ENCODE measurements at places on chromosomes 13 and 19.

DNA sequence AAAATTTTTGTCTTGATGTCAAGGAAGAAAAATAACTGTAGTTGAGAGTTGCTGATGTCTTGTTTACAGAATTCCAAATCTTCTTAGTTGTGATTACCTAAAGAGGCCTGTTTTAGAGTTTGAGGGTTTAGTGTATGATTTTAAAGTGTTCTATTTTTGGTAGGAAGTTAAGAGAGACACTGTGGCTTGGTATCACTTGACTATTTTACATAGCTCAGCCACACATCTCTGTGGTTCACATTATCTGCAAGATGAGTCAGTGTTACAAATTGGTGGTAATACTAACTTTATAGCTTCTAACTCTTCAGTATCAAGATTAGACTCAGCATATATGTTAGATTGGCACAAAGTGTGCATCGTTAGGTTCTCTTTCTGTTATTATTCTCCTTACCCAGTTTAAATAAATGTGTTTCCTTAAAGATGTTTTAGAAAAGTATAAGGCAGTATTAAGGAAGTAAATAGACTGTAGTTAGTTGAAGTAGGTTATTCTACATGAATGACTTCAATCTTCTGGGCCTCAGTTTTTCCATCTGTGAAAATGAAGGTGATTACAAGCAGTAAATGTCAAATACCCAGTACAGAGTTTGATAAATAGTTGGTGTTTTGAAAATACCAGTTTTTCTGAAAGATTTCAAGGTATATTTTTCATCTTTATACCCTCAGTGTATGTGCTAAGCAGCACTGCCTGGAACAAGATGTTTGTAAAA, 33.4 kb downstream of the COG6 start:
- no peak for DNase-seq

GRCh38 chr19:19711934-19712828, 20.7 kb downstream of the ZNF14 start:
- DNase-seq: no peak

DNA sequence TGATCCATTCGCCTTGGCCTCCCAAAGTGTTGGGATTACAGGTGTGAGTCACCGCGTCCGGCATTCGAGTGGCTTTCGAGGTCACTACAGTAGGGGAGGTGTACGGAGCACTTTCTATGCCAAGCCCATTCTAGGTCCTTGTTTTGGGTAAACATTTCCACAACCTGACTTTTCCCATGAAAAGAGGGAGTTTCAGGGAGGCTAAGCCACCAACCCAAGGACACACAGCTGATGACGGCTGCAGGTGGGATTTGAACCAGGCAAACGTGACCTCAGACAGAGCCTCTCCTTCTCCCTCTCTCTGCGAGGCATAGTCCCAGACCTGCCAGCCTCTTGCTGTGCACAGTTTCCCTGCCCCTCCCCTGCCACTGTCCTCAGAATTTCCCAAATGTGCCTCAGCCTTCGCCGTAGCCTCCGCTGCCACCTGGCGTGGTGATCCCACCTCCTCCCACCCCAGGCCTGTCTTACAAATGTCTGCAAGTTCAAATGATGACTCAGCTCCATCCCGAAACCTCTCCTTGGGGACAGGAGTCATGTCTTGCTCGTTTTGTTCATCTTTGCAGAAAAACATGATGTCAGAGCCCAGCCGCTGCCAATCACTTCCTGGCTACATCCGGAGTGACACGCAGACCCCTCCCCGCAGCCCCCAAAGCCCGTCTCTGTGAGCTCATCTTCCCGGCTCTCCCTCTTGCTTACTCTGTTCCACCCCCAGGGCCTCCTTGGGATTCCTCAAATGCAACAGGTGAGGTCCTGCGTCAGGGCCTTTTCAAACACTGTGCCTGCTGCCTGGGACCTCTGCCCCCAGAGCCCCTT, 6.6 kb upstream of the GADD45B start:
- DNase-seq: no peak

DNA sequence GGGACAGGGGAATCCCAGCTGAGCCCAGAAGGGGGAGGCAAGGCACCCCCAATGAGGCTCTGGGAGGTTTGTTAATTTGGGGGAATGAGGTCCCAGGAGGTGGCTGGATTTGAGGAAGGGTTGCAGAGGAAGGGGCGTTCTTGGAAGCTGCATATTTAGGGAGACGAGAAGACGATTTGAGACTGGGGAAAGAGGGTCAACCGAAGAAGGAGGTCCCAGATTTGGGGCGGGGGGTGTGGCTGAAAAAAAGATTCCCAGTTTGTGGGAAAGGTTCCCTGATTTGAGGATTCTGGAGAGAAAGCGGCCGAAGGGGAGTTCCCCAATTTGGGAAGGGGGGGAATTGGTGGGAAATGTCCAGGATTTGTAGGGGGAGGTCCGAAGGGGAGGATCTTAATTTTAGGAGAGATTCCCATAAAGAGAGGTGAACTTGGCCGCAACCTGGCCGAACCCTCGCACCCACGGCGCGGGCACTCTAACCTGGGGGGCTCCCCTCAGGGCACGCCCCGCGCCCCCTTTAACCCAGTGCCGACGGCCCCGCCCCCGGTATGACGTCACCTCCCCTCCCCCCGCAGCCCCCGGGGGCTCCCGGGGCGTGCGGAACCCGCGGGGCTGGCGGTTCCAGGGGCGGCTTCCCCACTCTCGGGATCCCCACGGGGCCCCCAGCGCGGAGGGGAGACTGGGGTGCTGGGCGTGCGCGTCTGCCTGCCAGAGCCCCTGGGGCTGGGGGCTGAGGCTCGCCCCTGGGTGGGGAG, 1.2 kb downstream of the PTPRS start:
- no peak for DNase-seq

- no peak for DNase-seq
Observed at GRCh38 chr19:28420811-28421550, 792.0 kb downstream of the UQCRFS1 start.

GRCh38 chr19:13629687-13630357, 123.5 kb upstream of the CACNA1A start:
- DNase-seq: no peak

GRCh38 chr19:46435009-46435408, 6.3 kb upstream of the PNMA8C start:
- no peak for DNase-seq

DNA sequence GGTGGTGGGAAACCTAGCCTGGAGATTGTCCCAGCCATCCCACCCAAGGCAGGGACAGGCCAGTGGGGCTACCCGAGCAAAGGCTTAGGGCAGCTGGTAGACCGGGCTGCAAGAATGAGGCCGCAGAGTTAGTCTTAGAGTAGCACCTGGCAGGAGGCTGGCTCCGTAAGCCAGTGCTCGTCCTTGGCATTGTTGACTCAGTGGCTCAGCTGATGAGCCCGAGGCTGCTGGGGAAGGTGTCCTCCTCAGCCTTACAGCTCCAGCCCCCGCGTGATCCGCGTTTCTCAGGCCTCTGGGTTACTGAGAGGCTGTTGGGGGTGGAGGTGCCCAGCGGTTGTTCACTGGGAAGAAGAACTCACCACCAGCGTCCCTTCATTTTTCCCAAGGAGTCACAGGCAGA, 24.7 kb downstream of the PPP1R37 start:
- no peak for DNase-seq

GRCh38 chr13:38514575-38514974, 164.9 kb downstream of the UFM1 start:
- DNase-seq: no peak

DNA sequence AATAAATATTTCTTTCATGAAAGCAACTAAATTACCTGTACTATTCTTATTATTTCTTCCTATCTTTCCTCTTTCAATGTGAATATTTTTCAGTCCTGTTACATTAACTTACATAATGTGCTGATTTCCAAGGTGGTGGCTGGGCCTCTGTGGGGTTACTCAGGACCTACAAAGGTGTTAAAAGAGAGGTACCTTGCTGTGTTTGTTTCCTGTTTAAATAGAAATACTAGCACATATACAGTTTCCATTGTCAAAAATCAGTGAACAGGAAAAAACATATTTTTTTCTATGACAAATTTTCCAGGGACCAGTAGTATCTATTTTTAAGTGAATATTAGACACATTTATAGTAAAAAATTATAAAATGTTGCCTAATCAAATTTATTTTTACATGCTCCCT, 8.7 kb upstream of the PCDH9 start:
- DNase-seq: no peak

- DNase-seq: no peak
Observed at GRCh38 chr13:32783067-32783466, 196.8 kb downstream of the PDS5B start.

DNA sequence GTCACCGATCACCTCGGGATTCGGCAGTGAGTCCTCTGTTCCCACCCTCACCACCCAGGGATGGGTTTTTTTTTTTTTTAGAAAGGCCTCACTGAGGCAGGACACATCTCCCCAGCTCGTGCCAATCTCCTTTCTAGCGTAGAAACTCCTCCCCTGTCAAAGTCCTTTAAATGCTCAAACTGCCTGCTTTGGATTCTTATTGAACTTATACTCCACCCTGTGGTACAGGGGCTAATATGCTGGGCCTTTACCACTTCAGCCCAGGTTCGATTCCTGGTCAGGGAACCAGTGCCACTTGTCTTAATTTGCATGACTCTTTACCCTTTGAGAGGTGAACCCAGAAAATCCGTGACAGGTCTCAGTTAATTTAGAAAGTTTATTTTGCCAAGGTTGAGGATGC, 8.3 kb upstream of the ZNF14 start:
- DNase-seq: no peak

- no peak for DNase-seq
Observed at GRCh38 chr13:110107568-110108347, 199.2 kb downstream of the COL4A1 start.

DNA sequence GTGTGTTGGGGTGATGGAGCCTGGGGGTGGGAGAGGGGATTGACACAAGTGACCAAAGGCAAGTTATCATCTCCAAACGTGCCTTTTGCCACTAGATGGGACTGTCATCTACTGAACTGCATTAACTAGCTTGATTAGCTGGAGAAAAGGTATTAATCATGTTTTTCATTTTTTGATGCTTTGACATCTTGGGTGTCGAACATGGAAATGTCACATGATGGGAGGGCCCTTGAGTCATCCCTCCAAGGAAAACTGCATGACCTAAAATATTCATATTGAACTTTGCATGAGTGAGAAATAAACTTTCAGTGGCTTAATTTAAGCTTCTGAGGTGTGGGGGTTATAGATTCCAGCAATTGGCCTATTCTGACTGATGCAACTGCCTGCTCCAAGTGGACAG, 73.3 kb downstream of the ALOX5AP start:
- no peak for DNase-seq

DNA sequence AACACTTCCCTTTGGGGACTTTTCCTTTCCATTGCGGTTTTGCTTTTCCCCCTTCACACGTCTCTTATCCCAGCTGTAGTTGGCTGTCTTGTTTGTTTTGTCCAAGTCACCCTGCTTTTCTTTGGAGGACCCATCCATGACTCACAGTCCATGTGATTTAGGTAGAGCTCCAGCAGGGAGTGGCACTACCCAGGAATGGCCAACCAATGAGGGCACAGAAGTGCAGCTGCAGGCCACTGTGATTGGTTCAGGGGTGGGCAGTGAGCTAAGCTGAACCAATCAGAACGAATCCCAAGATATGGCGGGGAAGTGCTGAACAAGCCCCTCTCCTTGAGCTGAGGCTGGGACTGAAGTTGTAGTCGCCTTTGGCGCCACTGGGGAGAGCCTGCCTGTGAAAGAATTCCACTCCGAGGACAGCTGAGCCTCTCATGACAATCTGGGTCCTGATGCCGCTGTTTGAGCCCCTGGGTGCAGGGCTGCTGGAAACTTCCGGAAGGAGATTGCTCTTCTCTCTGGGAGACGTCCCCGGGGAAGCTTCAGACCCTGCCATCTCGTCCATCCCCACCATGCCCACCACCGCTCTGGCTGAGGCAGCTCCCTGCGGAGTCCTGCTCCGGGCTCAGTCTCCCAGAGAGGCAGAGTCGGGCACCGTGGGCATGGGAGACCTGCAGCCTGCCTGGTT, 62.9 kb upstream of the URI1 start:
- DNase-seq: no peak

GRCh38 chr19:10471909-10472308, 31.2 kb downstream of the KEAP1 start:
- no peak for DNase-seq

- DNase-seq: no peak
Observed at GRCh38 chr13:59982631-59983382, 180.9 kb downstream of the DIAPH3 start.

DNA sequence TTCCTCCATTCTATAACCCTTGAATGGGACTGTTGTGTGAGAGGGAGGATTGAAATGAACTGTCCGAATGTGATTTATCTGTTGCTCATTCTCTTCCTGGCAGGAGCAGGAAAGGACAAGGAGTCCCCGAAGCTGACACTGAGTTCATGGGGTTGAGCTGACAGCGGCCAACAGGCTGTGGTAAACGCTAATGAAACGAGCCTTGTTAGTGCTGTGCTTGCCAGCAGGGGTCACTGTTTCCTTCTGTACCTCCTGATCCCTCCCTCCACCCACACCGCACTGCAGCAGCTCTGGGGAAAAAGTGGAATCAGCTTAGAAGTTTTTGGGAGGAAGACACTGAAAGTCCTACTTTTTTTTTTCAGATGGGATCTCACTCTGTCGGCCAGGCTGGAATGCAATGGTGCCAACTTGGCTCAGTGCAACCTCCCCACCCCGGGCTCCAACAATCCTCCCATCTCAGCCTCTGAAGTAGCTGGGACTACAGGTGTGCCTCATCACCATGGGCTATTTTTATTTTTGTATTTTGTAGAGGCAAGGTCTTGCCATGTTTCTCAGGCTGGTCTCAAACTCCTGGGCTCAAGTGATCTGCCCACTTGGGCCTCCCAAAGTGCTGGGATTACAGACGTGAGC, 6.7 kb upstream of the ZNF761 start:
- DNase-seq: peak; percentile 74
